Stimulated activated naive CD8-positive, alpha-beta T cell treated with anti-CD3 and anti-CD28 coated beads, Interleukin-15, amount 100 ng/mL, for 72 hours (primary cell): ENCODE measurements at places on chromosomes 4 and X.

DNA sequence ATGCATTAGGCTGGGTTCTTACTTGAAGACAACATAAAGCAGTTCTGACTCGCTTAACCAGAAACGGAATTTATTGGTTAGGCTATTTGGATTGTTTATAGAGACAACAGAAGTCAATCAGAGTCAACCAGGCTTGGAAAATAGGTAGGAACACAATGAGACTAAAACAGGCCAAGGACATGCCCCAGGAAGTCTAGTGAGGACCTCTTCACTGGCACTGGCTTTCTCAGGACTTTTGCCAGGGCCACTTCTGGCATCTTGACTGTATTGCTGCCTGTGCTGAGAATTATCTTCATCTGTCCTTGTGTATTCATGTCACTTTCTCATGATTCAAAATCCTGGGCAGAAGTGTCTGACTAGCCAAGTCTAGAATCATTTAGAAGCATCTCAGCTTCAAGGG, 19.6 kb downstream of the PGAM4 start:
- no peak for DNase-seq

GRCh38 chrX:9885150-9885549, 82.0 kb upstream of the CLDN34 start:
- DNase-seq: peak; percentile 44

GRCh38 chrX:98548519-98548918, 1664.8 kb downstream of the RPA4 start:
- no peak for DNase-seq

DNA sequence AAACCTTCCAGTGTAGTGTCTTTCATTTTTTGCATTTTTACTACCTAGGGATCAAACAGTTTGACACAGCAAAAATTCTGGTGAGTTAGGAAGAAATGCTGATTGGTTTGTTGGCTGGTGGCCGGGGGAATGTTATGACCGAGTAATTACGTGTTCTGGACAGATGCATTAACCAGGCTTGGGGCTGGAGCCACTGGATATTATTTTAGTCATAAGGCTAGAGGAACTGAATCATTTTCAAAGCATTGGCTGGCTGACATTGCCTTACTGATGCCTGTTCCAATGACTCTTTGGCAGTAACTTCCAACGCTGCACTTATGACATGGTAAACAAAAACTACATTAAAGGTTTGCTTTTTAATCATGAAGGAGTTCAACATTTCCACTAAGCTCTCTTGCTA, 84.6 kb downstream of the FBXO8 start:
- no peak for DNase-seq

DNA sequence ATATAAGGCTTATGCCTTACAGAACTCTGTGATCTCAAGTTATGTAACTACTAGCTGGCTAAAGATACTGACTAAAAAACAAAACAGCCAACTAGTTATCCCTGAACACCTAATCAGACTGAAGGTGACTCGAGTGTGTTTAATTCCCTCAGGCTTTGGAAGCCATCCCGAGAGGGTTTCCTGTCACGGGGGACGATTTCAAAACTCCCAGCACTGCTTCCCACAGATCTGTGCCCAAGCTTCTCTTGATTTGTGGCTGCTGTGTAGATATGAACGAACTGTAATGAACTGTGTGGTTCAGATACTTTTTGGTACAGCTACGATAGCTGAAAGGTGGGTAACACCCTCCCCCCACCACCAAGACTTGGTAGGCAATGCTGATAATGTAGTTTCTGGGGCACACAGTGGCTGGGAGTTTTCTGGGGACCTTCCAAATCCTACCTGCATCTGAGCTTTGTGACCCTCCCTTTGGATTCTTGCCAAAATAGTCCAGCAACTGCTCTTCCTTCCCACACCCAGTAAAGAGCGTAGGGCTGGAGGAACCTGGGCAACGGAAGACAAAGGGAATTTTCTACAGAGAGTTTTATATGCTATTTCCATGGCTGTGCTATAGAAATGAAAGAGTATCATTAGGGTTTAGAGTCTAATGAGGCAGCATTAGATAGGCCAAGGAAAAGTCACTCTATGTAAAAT, 148.8 kb downstream of the MGST2 start:
- no peak for DNase-seq

- DNase-seq: no peak
These were observed 150.9 kb downstream of the SLC10A7 start for GRCh38 chr4:146370841-146371240.

DNA sequence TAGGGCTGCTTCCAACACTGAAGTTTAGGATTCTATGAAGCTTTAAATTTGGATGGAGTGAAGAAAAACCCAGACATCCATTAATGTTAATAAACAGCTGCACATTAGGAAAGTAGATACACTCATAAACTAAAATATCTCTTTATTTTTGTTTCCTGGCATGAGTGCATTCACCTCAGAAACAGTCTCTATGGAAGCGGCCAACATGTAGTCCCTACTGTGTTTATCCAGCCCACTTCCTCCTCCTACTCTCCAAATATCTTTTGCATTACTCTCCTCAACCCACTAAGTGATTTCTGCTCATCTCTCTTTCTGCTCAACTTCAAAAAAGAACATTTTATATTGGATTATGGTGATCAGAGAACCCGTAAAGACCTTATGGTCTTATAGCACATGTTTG, 180.3 kb upstream of the MXRA5 start:
- no peak for DNase-seq

DNA sequence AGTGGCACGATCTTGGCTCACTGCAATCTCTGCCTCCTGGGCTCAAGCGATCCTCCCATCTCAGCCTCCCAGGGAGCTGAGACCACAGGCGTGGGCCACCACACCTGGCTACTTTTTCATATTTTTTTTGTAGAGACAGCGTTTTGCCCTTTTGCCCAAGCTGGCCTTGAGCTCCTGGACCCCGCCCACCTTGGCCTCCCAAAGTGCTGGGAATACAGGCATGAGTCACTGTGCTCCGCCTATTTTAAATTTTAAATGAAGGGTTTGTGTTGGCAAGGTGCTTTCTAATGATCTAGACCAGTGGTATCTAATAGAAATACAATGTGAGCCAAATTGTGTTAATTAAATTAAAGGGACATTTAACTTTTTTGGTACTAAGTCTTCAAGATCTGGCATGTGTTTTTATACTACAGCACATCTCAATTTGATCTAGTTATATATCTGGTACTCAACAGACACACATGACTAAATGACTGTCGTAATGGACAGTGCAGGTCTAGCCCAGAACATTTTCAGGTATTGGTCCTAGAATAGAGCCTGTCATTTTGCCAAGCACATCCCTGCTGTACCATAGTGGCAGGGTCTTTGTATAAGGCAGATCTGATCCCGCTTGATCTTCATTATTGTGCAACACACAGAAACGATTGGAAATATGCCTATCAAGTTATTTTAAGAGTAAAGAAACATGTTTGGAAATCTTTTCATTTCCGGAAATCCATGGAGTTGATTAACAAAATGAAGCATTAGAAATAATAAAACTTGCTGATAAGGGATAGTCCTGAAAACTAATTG, 7.3 kb downstream of the PGK1 start:
- no peak for DNase-seq

DNA sequence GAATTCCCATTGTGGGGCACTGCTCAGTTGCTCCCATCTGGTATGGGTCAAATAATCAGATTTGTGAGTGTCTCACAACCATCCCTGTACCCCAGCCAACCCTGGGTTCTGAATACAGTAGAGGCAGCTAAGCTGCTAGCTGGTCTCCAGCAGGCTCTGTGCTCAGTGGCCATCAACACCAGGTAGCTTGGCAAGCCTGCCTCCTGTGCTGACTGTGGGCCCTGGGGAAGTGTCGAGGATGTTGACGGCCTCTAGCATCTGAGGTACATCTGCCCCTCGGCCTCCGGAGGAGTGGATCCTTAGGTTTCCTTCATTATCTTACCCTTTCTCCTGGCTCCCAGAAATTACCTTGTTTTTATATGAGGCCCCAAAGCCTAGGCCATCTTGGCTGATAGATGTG, 13.3 kb downstream of the RNF4 start:
- no peak for DNase-seq

DNA sequence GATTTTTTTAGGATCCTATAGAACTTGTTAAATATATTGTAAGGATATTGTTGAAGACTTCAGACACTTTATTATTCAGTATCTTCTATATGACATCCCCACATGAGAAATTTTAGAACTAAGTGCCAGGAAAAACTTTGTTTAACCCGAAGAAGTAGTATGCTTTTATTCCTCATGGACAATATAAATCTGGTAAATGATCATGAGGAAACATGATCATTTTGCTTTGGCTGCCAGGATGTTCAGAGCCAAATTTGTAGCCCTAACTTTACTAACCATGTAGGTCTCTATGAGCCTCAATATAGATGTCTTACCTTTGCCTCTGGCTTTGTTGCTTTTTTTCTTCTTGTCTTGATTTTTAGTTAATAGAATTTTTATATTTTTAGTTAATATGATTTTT, 77.8 kb upstream of the TEX13D start:
- DNase-seq: no peak

DNA sequence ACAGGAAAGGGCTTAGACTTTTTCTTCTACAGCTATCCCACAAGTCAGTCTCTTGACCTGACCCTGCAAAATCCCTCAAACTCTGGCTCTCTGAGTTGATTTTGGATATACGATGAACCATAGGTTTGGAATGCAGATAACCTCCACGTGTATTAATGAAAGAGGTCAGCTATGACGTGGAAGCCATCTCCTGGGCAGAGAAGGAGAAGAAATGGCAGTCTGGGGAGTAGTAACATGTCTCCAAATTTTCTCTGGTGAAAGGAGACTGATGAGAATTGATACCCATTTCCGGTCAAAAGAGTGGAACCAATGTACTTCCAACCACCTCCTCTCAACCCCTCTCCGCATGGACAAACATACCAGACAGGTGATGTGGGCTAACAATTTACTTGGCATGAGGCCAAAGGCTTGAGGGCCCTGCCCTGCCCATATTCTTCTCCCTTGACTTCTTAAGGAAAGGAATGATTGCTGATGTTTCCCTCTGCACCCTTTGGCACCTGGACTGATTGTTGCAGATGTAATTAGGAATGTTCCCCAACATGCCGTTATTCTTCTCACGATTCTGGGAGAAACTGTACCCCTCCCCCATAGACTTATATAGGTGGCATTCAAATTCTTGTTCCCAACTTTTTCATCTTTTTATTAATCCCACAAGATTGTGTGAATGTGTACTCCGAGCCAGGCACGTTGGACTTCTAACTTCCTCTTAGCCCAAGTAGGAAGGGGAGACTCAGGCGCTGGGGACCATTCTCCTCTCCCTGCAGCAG, 580 bp upstream of the PLS3 start:
- DNase-seq: no peak

GRCh38 chrX:84047339-84047738, 140.7 kb downstream of the RPS6KA6 start:
- DNase-seq: no peak

- no peak for DNase-seq
These were observed 153.5 kb downstream of the STK32B start for GRCh38 chr4:5204781-5205180.

- no peak for DNase-seq
These were observed 878.3 kb downstream of the FSTL5 start for GRCh38 chr4:161285461-161285860.

DNA sequence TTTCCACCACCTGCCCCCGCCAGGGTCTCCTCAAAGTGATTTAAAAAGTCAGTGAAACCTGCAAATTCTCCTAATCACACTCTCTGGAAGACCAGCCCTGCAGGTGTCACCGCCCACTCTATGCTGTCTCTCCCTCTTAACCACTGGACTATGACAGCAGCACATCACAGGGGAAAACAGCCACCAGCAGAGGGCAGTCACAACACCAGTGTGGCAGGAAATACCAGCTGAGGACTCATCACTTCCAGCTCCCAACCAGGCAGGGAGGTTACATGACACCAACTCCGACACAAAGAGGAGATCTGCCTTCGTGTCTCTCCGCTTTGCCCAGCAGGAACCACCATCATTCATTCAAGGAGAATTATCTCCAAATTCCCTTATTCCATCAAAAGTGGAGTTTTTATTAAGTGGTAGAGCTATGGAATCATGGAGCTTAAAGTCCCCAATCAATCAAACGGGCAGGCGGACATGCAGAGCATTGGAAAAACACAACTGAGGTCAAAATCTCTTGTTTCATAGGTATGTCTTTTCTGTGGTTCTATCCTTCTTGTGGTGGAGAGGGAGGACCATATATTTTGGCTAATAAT, 91.3 kb downstream of the NSUN7 start:
- DNase-seq: peak; percentile 81

GRCh38 chr4:17366496-17366895, 145.4 kb downstream of the QDPR start:
- no peak for DNase-seq

DNA sequence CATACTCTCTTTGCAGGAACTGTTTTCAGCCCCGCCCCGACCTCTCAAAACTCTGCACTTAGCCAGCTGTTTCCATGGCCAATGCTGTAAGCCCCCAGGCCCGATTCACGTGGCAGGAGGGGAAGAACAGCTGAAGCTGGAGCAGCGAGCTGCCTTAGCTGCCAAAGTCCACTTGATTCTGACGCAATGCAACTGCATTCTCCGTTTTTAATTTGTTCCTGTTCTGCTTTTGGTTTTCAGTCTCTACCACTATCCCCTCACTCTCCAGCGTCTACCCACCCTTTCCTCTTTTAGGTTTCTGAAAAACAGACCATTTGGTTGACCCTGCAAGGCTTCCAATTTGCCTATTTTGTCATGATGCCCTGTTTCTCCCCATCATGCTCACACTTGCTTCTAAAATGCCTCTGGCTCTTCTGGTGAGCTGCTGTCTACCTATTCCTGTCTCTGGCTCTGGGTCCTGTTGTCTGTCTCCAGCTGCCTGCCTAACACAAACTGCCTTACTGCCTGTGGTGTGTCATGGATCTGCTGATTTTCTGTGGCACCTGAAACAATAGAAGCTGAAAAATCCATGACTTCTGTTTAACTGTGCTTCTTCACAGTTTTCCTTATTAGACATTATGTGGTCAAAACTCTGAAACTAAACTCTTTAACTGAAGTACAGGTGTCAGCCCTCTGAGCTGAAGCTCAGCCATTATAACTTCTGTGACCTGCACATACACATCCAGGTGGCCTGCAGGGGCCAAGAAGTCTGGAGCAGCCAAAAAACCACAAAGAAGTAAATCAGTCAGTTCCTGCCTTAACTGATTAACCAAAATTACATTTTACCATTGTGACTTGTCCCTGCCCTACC, 160.5 kb upstream of the AGTR2 start:
- DNase-seq: no peak

- DNase-seq: no peak
These were observed 49.5 kb downstream of the CD99L2 start for GRCh38 chrX:150848914-150849365.

- no peak for DNase-seq
These were observed 466.6 kb upstream of the PABPC4L start for GRCh38 chr4:134668237-134668636.

GRCh38 chrX:22730542-22730941, 269.2 kb upstream of the DDX53 start:
- DNase-seq: no peak

DNA sequence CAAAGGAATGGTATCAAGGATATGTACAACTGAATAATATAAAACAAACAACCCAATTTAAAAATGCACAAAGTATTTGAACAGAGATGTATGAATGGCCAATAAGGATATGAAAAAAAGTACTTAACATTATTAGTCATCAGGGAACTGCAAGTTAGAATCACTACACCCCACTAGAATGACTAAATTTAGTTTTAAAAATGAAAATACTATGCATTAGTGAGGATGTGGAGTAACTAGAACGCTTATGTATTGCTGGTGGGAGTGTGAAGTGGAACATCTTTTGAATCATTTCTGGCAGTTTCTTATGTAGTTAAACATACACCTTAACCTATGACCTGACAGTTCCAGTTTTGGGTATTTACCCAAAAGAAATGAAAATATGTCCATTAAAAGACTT, 13.0 kb upstream of the SLC16A2 start:
- DNase-seq: no peak
